ENCODE measurements at places on chromosomes 1 and 21. TPM values are rescaled to one million over a fixed set of nuclear protein-coding genes. Genes with fewer than 3 reads are reported as not detected.

DNA sequence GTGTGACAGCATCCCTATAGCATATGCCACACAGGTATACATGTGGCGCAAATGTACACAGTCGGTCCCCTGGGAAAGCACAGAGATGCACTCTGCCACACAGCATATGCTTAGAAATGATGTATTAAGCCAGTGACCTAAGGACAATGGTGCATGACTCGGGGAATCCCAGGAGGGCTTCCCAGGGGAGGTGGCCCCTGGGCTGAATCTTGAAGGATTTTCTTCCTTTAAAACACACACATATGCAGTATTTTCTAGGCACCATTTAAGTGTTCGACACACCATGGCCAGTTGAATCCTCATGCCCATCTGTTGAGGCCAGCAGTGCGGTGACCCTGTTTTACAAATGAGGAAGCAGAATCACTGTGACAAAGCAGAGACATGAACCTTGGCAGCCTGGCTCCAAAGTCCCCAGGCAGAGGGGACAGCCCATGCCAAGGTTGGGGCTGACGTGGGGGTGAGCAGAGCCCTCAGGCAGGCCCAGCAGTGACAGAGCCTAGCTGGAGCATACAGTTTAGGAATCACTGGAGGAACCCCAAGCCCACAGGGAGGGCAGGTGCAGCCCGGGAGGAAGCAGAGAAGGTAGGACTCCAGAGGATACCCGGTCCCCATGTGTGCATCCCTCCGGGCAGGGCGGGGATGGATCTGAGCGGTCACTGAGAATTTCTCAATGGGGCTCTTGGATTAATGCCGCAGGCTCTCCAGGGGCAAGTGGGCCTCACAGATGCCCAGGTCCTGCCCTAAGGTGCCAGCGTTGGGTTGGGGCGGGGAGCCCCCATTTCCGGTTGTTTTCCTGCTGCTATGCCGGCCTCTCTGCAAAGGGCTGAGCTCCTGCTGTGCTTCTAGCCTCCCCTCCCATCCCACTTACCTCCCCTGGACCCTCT is 28.4 kb downstream of the WNT3A start:
- no peaks in the 10 kb centered on the region for H3K4me1 ChIP-seq
- H3K36me3 ChIP-seq = no peaks in the 10 kb centered on the region
- DNase-seq = no peak
- H3K4me3 ChIP-seq = no peak overlapping the region
- peaks cover 8% of the 10 kb centered on the region for H3K27me3 ChIP-seq

DNA sequence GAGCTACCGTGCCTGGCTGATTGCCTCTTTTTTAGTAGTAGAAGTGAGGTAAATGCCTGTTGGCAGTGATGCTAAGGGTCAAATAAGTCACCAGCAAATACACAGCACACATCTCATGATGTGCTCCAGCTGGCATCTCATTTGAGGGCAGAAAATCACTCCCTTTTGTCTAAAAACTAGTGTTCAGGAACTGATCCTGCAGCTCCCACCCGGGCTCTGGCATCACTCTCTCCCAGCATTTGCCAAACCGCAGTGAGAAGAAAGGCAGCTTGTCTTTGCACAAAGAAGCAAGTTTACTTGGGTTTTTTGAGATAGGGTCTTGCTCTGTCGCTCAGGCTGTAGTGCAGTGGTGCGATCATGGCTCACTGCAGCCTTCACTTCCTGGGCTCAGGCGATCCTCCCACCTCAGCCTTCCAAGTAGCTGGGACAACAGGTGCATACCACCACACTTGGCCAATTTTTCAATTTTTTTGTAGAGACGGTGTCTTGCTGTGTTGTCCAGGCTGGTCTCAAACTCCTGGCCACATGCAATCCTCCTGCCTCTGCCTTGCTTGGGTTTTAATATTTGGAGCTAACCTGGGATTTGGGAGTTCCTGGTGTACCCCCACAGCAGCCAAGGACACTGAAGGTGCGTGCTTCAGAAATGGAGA is 4.1 kb downstream of the RBP7 start:
- no peaks in the 10 kb centered on the region for H3K4me1 ChIP-seq
- peaks cover 19% of the 10 kb centered on the region for H3K27me3 ChIP-seq
- H3K27ac ChIP-seq = no peak overlapping the region
- no peaks in the 10 kb centered on the region for H3K36me3 ChIP-seq
- no peak overlapping the region for H3K4me3 ChIP-seq

The RBM11 gene
- 0.17 TPM for total RNA-seq

DNA sequence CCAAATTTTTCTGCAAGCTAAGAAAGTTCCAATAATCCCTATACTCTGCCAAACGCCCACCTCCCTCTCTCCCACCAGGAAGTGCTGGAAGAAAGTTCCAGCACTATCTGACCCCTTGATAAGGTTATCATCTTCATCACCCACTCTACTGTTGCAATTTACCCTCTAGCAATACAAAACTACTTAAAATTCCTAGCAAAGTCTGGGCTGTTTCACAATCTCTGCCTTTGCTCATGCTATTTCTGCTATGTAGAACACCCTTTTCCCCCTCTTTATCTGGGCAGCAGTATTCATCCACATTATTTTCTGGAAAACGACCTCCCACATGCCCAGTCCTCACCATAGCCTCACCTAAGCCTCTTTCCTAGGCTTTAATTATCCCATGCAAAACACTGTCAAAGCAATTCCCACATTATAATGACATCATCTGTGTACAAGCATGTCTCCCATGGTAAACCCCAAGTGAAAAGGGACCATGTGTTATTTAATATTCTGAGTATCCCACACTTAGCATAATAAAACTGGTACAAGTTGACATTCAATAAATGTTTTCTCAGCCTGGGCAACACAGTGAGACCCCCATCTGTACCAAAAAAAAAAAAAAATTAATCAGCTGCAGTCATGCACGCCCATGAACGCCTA is 12.0 kb downstream of the F11R start:
- no peaks in the 10 kb centered on the region for H3K27me3 ChIP-seq
- peak; percentile 40 for DNase-seq
- H3K36me3 ChIP-seq = no peaks in the 10 kb centered on the region
- H3K4me1 ChIP-seq = no peaks in the 10 kb centered on the region

The TCHH gene
- total RNA-seq = not detected

Measured in fibroblast of lung (primary cell).